Stimulated activated CD8-positive, alpha-beta memory T cell treated with anti-CD3 and anti-CD28 coated beads, Interleukin-7, amount 100 ng/mL, for 24 hours (primary cell): ENCODE measurements at places on chromosomes 16 and 17.

- DNase-seq, result no peak
Measured at GRCh38 chr16:84323606-84324005, 28.9 kb downstream of the WFDC1 start.

GRCh38 chr17:44572801-44573200 lies 15.5 kb downstream of the FZD2 start:
- no peak for DNase-seq

DNA sequence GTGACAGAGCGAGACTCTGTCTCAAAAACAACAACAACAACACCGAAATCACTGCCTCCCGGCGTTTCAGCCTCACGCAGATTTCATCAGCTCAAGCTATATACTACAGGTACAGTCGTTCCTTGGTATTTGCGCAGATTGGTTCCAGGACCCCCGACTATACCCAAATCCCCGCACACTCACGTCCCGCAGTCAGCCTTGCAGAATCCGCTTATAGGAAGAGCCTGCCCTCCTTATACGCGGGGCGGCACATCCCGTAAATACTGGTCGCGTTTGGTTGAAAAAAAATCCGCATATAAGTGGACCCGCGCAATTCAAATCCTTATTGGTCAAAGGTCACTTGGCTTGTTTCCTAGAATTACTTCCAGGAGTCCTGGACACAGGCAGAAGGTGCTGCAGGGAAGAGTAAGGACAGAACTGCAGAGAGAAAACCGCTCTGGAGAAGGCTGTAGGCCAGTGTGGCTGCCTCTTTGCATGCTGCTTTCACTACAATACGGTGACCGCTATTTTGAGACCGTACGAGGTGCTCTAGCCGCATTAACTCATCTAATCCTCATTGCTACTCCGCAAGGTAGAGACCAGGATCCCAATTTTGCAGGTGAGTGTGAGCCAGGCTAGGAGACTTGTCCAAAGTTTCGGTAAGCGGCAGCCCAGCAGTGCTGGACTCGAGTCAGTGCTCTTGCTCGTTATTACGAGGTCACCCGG lies 718 bp downstream of the NDUFAB1 start:
- no peak for DNase-seq

- no peak for DNase-seq
Measured at GRCh38 chr17:55606488-55606815, 95.2 kb upstream of the SMIM36 start.

GRCh38 chr17:70123193-70123592 lies 46.1 kb upstream of the KCNJ2 start:
- no peak for DNase-seq

- DNase-seq, result no peak
Measured at GRCh38 chr17:21100636-21101035, 26.1 kb upstream of the DHRS7B start.

DNA sequence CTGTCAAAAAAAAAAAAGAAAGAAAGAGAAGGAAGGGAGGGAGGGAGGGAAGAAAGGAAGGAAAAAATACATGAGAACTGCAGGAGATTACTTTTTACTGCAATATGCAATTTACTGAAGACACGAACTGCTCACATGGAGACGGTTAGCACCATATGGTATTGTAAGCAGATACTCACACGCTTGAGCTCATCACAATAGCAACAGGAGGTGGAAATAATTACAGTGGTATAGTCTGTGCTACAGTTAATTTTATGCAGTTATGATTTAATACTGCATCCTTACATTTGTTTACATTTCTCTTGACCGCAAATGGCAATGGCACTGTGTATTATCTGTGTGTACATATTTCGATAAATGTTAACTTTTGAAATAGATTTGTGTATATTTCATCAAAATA lies 21.4 kb upstream of the SLC46A1 start:
- no peak for DNase-seq

DNA sequence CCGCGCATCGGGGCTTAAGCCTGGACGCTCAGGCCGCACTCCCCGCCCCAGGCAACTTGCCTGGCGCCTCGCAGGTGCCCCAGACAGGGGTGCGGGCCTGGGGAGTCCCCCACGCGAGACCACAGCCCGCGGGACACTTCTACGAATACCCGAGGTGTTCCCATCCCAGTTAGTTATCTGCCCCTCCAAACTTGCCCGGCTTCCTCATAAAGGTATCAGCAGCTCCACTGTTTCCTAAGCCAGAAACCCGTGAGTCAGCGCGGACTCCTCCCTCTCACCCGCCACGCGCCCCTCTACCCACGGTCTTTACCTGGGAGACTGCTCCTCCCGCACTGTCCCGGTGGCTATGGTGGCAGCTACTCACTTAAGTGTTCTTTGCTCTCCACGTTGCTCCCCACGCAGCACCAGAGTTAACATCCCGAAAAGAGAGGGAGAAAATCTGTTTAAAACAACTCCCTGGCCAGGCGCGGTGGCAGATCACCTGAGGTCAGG lies 1.0 kb upstream of the CREBBP start:
- DNase-seq, result no peak

DNA sequence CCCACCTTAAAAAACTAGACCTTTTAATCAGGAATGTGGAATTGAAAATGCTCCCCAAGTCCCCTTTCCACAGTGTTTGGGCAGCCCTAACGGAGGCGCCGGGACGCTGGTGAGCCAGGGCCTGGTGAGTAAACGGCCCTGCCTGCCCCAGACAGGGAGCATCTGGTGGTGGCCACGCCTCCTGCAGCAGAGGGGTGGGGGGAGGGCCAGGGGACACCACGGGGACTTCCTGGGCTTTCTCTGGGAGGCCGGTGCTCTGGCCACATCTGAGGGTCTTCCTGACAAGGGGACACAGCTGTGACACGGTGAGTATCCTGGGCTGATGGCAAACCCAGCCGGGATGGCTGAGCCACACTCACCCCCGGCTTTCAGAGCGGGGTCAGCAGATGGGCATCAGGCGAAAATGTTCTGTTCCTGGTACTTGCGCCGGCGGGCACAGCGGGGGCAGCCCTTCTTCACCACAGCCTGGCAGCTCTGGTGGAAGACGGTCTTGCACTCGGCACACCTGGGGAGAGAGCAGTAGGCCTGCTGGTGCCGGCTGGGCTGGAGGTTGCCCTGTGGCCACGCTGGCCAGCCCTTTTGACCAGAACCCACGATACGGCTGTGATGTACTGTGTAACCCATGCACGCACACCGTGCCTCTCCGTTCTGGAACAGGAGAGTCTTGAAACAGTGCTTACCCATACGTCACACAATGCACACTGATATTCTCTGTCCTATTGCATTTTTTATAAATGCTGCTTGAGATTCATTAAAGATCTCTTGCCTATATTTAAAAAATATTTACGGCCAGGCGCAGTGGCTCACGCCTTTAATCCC lies 5.0 kb upstream of the ARHGAP27 start:
- no peak for DNase-seq

DNA sequence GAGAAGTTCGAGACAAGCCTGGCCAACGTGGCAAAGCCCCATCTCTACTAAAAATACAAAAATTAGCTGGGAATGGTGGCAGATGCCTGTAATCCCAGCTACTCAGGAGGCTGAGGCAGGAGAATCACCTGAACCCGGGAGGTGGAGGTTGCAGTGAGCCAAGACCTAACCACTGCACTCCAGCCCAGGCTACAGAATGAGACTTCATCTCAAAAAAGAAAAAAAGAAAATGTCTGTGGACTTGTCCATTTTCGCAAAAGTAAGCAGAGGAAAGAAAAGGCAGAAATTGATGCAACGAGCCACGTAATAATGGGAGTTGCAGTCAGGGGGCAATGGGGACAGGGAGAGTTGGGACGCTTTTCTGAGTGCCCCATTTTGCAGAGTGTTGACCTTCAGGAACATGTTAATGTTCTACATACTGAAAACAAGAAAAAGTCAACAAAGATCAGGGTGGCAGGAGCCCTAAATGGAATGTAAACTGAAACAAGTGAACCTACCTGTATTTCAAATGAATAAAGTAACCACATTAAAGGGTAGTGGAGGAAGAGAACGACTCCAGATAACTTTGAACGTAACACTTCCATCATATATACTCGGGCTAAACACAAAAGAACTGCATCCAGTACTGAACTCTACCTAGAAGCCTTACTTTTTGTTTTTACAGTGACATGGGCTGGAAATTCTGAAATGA lies 76.4 kb downstream of the CNGB1 start:
- DNase-seq, result no peak

DNA sequence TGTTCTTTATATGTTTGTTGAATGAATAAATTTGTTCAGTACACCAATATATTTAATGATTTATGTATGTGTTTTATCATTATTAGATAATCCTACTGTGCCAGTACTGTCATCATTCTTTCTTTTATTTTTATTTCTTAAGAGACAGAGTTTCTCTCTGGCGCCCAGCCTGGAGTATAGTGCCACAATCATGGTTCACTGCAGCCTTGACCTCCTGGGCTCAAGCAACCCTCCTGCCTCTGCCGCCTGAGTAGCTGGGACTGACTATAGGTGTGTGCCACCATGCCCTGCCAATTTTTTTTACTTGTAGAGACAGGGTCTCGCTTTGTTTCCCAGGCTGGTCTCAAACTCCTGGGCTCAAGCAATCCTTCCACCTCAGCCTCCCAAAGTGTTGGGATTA lies 41.8 kb downstream of the PAFAH1B1 start:
- DNase-seq, result no peak

DNA sequence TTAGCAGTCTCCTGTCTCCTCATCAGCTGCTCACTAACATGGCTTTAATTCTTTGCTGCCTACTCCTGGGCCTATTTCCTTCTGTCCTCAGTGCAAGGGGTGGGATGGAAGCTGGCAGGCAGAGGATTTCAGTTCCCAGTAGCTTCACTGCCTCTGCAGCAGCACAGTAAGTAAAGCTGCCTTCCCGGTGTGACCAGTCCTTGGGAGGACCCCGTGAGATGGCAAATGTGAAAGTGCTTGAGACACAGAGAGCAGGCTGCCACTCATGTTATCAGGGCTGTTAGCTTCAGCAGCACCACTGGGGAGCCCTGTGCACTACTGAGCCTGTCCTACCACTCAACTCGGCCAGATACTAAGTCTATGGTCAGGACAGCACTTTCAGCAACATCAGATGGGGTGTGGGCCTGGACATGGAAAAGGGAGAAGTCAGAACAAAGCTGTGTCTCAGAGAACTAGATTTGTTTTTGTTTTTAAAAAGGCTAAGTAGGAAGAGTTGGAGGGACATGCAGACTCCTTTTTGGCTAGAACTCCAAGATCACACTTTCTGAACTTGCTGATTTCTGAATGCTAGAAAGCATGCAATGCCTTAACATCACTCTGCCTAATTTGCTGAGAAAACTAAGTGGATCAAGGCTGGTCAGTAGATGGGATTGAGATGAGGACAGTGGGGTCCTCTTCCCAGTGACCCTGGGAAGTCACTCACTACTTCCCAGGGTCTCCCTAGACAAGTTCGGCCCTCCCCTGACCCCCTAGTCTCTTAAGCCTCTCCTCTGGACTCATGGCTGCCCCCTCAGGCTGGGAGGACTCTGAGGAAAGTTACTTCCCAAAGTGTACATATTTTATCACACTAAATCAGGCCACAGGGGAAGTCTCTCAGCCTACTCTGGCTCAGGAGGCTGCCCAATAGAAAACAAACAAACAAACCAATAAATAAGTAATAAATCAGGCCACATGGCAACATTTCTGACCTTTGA lies 1.1 kb downstream of the ACSF2 start:
- no peak for DNase-seq

- DNase-seq, result no peak
Measured at GRCh38 chr17:82780971-82781893, 29.4 kb downstream of the TBCD start.

- no peak for DNase-seq
Measured at GRCh38 chr17:73772107-73772705, 128.0 kb upstream of the SDK2 start.

GRCh38 chr16:67530013-67530939 lies 1.6 kb downstream of the RIPOR1 start:
- no peak for DNase-seq

GRCh38 chr17:34299027-34299426 lies 13.5 kb downstream of the CCL11 start:
- no peak for DNase-seq

DNA sequence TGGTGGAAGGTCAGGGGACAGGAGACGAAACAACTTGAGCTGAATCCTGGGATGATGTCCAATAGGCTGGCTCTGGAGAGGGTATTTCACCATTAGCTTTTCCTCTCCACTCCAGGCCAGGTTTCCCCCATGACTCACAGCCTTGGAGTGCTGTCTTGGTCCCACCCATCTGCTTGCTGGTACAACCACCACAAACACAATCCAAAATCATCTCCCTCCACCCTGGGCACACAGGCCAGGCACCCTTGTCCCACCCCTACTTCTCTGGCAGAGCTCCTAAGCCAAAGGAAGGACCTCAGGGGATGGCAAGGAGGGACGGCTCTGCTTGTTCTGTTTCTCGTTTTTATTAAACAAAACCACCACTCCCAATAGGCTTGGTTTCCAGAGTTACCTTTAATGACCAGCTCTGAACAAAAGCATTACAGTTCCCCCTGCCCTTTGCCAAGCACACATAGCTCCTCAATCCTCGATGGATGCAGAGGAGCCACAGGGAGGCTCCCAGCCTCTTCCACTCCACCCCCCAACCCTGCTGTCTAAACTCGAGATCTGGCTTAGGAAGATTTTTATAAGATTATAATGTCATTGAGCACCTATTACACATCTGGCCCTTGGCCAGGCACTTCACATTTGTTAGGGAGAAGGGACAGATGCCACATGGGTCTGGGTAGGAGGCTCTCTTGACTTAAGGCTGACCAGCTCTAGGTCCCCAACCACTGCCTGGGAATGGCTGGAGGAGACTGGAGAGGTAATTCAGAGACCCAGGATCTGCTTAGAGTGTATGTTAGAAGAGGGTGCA lies 13.3 kb downstream of the CAVIN1 start:
- DNase-seq, result no peak

- DNase-seq, result no peak
Measured at GRCh38 chr16:83624429-83625120, 183.2 kb upstream of the HSBP1 start.

DNA sequence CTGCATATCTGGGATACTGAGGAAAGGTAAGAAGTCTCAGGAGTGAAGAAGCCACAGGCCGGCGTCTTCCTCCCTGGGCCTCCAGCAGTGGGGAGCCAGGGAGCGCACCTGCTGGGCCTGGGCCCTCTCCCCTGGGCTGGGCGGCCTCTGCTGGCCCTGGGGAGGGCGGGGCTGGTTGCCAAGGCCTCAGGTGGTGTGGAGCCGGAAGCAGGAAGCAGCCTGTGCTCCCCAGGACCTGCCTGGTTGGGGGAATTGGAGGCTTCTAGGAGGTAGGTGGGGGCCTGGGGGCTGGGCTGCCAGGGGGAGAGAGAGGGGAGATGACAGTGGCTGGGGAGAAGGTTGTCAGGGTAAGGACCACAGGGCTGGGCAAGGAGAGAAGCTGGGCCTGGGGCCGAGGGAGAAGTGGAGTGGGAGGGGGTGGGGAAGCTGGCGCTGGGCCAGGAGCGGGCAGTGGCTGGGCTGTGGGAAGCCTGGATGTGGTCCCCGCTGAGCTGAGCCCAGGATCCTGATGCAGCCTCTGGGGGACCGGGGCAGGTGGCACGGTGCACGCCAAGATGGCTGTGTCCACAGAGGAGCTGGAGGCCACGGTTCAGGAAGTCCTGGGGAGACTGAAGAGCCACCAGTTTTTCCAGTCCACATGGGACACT lies at the start of gene SMIM22:
Gene SMIM22 (plus strand): TSS at position 189 of the 647 bp plus-strand sequence. CDS start 366 bp downstream, at position 555.
- DNase-seq, result no peak

GRCh38 chr16:83068686-83069085 lies 441.9 kb downstream of the CDH13 start:
- DNase-seq, result no peak

- no peak for DNase-seq
Measured at GRCh38 chr17:68701046-68701445, 99.9 kb upstream of the FAM20A start.

GRCh38 chr16:75038036-75038858 lies 39.4 kb downstream of the ZNRF1 start:
- no peak for DNase-seq
